NB4 (cell line): ENCODE measurements at places on chromosomes 16 and 17.
A peak's percentile ranks its signal among the peaks of the same experiment; 100 is the strongest.

- no peak for DNase-seq
These were observed 3.7 kb upstream of the PYCR1 start for GRCh38 chr17:81940538-81941483.

GRCh38 chr16:9159839-9160550 lies 68.6 kb downstream of the HAPSTR1 start:
- peak; percentile 58 for DNase-seq

DNA sequence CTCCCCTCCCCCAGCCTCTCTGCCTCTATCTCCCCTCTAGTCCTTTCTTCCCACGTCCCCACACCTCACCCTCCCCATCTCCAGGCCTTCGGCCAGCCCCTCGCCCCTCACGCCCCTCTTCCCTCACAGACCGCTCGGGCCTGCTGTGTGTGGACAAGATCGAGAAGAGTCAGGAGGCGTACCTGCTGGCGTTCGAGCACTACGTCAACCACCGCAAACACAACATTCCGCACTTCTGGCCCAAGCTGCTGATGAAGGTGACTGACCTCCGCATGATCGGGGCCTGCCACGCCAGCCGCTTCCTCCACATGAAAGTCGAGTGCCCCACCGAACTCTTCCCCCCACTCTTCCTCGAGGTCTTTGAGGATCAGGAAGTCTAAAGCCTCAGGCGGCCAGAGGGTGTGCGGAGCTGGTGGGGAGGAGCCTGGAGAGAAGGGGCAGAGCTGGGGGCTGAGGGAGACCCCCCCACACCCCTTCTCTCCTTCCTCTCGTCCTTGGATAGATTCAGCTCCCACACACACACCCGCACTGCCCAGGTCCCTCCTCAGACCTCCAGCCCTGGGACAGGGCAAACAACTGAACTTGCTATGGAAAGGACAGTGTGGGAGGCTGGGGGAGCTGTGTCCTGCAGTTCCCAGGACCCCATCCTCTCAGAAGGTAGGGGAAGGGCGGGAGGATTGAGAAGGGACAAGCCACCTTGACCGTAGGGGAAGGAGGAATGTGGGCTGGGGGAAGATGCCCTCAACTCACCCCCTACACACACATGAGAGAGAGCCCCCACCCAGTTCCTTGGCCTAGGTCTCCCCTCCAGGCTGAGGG lies 11.1 kb downstream of the NR1D1 start:
- no peak for DNase-seq

DNA sequence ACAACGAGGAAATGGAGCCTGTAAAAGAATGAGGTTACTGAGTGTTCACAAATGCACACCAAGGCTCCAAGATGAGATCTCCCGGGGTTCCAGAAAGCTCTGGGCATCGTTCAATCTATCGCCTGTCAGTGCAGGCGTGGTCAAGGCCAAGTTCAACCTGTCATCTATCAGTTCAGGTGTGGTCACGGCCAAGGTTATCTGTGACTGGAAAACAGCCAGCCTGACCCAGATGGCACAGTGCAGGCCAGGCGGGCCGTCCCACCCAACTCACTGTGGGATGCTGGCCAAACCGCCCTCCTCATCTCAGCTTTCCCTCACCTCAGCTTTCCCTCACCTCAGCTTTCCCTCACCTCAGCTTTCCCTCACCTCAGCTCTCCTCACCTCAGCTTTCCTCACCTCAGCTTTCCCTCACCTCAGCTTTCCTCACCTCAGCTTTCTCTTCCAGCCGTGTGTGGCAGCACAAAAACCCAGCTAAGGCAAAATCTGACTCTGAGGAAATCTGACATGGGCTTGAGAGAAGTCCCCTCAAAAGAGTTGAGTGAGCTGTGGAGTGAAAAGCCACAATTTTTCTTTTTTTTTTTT lies 2.4 kb downstream of the CHMP1A start:
- DNase-seq, result no peak

GRCh38 chr17:28494445-28495188 lies 11.5 kb upstream of the FOXN1 start:
- DNase-seq, result peak; percentile 74

DNA sequence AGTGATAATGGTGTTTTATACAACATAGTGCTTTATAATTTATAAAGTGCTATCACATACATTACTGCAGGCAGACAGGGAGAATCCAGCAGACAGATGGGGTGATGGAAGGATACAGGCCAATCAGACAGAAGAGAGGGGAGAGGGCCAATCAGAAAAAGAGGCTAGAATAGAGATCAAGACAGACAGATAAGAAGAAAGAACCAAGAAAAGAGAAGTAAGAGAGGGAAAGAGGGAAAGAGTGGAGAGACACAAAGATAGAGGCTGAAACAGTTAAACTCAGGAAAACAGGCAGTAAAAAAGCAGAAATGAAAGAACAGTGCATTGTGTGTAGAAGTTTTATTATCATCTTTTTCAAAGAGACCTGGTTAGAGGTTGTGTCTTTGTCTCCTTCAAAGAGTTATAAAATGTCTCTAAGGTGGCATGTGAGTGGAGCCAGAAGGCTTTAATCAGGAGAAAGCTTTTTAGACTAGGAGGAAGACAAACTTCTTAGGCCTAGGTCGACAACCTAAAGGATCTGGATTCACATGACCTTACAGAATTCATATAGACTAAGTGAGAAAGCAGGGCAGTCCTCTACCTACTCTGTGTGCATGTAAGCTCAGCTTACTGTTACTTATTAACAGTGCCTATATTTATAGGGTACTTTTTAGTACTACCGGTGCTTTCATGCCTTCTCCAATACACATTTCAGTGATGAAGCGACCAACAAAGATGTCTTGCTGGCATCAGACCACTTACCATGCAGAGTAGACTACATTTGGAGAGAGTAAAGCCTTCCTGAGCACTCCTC lies 8.3 kb upstream of the CHD3 start:
- no peak for DNase-seq

- DNase-seq, result no peak
These were observed 11.4 kb downstream of the METTL9 start for GRCh38 chr16:21610766-21611165.

- DNase-seq, result no peak
These were observed 143.5 kb upstream of the TOX3 start for GRCh38 chr16:52690468-52690867.

- peak; percentile 81 for DNase-seq
These were observed 7.4 kb downstream of the PRCD start for GRCh38 chr17:76547183-76547641.

GRCh38 chr17:2656283-2656682 lies 55.3 kb downstream of the CLUH start:
- DNase-seq, result no peak

- no peak for DNase-seq
These were observed 5.7 kb upstream of the MAPK8IP3 start for GRCh38 chr16:1700246-1700645.

GRCh38 chr17:19313066-19313745 lies 49.3 kb downstream of the B9D1 start:
- DNase-seq, result no peak

GRCh38 chr17:59680314-59680713 lies 26.9 kb downstream of the PTRH2 start:
- no peak for DNase-seq

- no peak for DNase-seq
These were observed 16.2 kb upstream of the CTCF start for GRCh38 chr16:67546091-67546501.

- no peak for DNase-seq
These were observed 573 bp downstream of the CHST6 start for GRCh38 chr16:75494661-75495075.

DNA sequence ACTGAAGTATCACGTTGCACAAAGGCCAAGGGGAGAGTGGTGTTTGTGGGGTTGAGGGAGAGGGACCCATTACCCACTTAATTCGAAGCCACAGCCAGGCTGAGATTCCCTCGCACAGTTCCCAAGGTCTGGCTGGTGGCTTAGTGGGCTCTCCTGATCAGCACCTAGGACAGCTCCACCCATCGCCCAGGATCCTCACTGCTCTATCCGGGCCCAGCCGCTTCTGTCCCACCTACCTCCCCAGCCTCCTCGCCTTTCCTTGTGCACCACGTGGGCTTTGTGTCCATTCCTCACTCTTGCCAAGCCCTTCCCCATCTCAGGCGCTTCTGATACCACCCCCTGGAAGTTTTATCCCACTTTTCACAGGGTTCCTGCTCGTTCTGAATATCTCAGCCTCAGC lies 163.5 kb downstream of the CCT6B start:
- DNase-seq, result peak; percentile 51
